ENCODE measurements at places on chromosomes 12 and 14.
A peak's percentile ranks its signal among the peaks of the same experiment; 100 is the strongest.

DNA sequence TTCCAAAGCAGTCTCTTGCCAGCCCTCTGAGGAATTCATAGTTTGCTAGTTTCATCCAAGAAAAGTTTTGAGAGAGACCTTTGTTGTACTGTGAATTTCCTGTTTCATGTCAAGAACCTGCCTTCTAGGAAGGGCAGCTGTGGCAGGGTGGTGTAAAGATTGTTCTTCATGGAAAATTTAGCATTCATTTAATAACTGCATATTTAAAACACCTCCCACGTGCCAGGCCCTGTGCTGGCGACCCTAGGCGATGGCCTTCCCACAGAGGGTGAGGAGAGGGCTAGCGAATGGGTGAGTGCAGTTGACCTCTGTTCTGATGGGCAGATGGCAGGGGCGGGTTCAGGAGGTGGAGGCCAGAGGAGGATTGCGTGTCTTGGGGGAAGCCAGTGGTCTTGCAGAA, 43.2 kb downstream of the MLXIP start:
- DNase-seq: no peak

GRCh38 chr14:69268763-69269162, 8.8 kb downstream of the GALNT16 start:
- no peak for DNase-seq

- no peak for DNase-seq
Measured at GRCh38 chr14:24834956-24835355, 201.0 kb upstream of the GZMB start.

- DNase-seq: no peak
Measured at GRCh38 chr12:27213830-27214787, 30.0 kb upstream of the STK38L start.

- DNase-seq: no peak
Measured at GRCh38 chr12:46678426-46678825, 147.4 kb downstream of the SLC38A4 start.

GRCh38 chr14:91173221-91173670, 59.4 kb downstream of the DGLUCY start:
- peak; percentile 81 for DNase-seq

- DNase-seq: no peak
Measured at GRCh38 chr12:53623548-53624385, 2.4 kb downstream of the ATF7 start.

GRCh38 chr14:99213101-99213500, 58.9 kb downstream of the BCL11B start:
- DNase-seq: no peak

GRCh38 chr14:64801046-64801445, 78.7 kb downstream of the SPTB start:
- DNase-seq: no peak

GRCh38 chr12:85923767-85924331, 49.8 kb downstream of the NTS start:
- no peak for DNase-seq

- DNase-seq: no peak
Measured at GRCh38 chr12:54477259-54477658, 3.9 kb upstream of the GTSF1 start.

DNA sequence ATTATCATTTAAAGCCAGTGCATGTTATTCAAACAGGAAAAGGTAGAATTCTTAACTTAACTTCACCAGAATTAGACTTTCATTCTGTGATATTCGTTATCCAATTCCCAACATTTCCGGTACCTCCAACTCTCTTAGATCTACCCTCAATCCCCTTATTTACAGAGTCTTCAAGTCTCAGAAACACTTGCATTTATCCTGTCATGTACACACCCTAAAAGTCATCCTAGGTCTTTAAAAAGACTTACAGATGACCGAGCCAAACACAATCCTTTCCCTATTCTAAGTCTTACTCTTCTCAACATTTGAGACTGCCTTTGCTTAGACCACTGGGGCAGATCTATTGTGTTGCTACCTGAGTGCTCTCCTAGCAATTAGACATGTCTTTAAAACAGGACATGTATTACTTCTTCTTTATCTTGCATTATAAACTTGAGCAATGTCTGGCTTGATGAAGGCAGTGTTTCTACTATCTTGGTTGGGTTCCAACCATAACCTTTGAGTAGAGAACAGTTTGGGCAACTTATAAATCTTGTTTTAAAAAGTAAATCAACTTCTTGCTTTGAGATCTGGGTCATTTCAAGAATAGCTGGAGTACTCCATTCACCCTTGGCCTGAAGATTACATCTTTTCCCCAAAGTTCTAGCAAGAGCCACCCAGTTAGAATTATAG, 140.6 kb upstream of the PLEKHG7 start:
- no peak for DNase-seq

DNA sequence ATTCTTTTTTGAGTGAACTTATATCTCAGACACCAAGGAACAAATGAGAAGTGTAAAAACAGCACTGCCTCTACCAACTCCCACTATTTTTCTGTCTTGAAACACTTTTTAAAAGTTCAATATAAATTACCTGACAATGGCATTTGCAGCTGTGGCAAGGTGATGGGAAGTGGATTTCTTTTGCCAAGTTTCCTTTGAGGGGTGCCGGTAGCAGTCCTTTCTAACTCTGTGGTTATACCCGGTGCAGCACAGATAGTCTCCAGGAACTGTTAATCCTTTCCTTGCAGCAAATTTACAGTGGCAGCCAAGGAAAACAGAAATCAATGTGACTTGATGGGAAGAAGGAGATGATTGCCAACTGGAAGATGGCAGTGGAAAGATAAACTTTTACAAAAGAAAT, 243.7 kb downstream of the BCAT1 start:
- no peak for DNase-seq

DNA sequence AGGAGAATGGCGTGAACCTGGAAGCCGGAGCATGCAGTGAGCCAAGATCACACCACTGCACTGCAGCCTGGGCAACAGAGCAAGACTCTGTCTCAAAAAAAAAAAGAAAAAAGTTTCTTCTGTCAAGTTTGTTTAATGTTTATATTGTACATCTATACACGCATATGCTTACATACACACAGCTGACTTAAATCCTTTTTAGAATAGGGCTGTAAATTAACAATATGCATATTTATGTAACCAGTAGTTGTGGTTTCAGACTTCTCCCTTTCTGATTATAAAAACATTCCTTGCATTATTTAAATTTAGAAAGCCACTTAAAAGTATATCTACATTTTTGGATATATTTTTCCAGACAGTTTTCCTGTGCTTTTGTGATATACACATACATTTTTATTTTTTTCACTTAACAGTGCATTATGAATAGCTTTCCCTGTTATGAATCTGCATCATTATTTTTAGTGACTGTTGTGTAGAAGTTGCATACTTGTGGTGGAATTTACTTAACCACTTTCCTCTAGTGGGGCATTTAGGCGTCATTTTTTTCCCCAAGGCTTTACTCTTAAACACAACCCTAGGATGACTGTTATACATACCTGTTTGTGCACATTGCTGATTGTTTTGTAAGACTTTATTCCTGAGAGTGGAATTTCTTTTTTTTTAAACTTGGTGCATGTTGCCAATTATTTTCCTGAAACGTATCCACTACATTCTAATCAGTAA, 29.4 kb downstream of the POLR3B start:
- DNase-seq: no peak

GRCh38 chr14:74647061-74647677, 35.1 kb upstream of the LTBP2 start:
- DNase-seq: no peak

DNA sequence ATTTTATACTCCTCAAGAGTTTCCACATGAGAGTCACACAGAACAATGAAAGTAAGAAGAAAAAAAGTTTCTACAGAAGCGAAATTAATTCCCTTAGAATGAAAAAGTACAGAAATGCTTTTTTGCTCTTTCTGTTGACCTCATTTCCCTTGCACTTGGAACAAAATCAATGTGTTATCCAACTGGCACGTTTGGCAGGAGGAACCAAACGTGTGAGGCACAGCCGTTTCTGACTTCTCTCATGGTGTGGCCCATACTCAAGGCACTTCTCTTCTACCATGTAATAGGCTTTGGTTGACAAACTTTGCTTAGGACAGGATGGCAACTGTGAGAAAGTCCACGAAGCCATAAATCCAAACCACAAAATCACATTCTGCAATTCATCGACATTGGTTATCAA, 297.0 kb downstream of the FUT8 start:
- no peak for DNase-seq

GRCh38 chr12:64635356-64635998, 25.2 kb downstream of the RASSF3 start:
- no peak for DNase-seq

- peak; percentile 65 for DNase-seq
Measured at GRCh38 chr14:21308479-21309237, 28.8 kb downstream of the RPGRIP1 start.

- no peak for DNase-seq
Measured at GRCh38 chr12:30219047-30219446, 435.3 kb upstream of the TMTC1 start.

DNA sequence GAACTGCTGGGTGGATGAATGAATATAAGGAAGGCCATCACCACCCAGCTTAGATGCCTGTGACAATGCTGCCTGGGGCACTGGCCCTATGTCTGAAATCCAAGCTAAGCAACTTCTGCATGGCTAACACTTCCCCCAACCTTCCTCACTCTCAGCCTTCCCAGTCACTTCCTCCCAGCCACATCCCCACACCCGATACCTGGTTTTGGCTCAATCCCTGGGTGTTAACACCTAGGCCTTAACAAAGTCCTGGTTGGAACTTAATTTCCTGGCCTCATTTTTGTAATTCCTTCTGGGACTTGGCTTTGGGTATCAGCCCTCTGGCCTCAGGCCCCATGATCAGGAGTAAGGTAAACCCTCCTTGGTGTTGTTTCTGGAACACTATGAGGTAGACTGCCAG, 110.0 kb downstream of the EFCAB11 start:
- no peak for DNase-seq

DNA sequence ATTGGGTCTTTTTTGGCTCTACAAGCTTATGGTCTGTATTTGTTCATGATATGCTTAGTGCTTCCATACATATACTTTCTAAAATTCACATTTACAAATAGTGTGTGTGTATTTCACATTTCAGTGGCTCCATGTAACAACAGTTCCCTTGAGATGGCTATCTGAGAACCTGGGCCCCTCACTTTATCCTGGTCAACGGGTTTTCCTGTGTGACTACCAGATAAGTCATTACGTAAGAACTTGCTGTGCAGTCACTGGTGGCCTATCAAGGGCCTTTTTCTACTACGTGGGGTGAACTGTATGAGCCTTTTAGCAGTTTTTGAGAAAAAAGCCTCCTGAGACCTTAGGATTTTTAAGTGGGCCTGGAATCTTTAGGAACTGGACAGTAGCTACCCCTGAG, 454.1 kb downstream of the PCNX1 start:
- DNase-seq: no peak

- no peak for DNase-seq
Measured at GRCh38 chr14:90569606-90570387, 173.0 kb downstream of the CALM1 start.

- DNase-seq: no peak
Measured at GRCh38 chr14:75738192-75738591, 77.1 kb downstream of the TTLL5 start.

DNA sequence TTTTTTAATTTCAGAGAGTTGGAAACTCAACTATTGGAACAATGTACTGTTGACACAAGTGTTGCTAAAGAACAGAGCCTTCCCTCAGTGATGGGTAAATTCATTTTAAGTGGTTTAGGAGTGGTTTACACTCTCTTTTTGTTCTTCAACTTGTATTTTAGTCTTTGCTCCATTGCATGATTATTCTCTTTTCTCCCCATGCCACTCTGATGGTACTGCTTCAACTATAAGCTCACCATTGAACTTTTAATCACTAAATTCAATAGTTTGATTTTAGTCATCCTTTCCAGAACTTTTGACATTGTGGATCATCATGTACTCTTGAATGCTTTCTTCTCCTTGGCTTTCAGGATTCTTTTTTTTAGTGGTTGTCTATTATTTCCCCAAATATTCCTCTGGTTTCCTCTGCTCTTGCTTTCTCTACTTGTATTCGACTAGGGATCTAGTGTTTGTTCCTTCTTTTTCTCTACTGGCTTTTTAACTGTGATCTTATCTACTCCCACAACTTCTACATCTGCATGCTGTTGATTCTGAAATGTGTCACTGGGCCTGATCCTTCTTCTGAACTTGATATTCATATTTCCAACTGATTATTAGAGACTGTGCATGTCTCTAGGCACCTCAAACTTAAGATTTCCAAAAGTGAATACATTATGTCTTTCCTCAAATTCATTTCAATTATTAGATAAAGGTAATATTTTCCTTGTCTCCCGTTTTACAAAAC, 15.4 kb downstream of the ACTR10 start:
- DNase-seq: no peak

DNA sequence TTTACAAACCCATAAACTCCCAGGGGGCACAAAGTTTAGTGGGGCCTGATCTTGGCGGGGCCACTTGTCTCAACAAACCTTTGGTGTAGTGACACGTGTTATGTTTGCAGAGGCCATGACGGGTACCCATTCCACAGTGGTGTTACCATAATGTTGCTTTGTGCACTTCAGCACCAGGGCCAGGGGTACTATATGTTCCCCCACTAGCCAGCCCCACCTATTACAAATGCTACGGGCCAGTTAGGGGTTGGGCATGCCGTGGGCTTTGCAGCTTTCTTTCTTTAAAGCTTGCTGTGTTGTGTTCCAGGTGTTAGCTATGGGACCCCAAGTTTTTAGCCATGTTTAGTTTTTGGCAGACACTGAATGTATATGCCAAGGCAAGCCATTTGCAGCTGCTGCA, 30.8 kb upstream of the G2E3 start:
- DNase-seq: no peak

DNA sequence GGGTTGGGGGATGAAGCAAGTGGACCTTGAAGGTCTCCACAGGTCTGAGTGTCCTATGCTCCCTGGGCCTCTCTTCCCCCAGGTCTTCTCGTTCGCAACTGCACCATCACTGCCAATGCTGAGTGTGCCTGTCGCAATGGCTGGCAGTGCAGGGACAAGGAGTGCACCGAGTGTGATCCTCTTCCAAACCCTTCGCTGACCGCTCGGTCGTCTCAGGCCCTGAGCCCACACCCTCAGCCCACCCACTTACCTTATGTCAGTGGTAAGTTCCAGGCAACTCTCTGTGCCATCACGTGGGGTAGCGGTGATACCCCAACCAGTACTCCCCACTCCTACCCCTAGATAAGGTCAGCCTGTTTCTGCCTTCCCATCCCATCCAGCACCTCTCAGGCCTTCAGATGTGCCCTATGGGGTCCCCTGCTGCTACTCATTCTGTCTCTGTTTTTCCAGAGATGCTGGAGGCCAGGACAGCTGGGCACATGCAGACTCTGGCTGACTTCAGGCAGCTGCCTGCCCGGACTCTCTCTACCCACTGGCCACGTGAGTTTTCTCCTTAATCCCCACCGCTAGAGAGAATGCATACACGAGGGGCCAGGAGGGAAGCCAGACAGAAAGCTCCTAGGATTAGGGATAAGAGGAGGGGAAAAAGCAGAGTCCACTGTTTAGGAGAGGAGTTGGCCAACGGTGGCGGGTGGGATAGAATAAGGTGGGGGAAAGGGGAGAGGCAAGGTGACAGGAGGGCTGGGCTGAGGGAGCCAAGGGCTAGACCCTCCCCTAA, 1.6 kb upstream of the TAPBPL start:
- DNase-seq: no peak

- DNase-seq: no peak
Measured at GRCh38 chr14:94573475-94574277, 7.5 kb upstream of the SERPINA5 start.

DNA sequence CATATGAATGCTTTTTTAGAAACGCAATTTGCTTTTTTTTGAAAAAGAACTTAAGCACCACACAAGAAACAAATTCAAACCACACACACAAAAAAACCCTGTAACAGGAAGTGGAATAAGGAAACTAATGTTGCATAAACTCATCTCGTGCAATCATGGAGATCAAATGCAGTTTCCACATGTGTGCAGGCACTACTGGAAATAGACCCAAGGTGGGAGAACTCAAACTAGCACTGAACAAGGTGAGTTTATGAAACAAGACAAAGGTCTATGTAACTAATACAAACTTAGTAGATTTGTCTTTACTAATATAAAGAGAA, 17.5 kb downstream of the NIN start:
- DNase-seq: no peak
